Stimulated activated CD8-positive, alpha-beta memory T cell treated with anti-CD3 and anti-CD28 coated beads, Interleukin-4, amount 100 ng/mL, for 4 hours (primary cell): ENCODE measurements at places on chromosomes 2 and 18.

- DNase-seq: no peak
These were observed 33.3 kb downstream of the DOCK10 start for GRCh38 chr2:225008935-225009334.

DNA sequence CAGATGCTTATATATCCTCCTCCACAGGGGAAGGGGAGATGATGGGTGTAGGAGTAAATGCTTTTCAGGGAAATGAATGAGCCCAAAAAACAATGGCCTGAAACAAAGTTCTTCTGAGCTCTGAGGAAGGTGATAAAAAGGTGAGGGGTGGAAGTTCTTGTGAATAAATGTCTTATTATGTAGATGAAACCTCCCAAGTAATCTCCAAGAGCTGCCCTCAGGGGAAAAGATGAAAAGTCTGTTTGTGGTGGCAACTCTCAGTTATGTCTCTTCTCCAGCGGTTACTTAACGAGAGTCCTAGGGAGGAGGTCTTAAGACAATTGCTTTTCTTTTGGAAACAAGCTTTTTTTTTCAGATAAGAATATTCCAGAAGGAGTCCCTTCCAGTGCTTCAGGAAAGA is 115.5 kb upstream of the CHAC2 start:
- no peak for DNase-seq

DNA sequence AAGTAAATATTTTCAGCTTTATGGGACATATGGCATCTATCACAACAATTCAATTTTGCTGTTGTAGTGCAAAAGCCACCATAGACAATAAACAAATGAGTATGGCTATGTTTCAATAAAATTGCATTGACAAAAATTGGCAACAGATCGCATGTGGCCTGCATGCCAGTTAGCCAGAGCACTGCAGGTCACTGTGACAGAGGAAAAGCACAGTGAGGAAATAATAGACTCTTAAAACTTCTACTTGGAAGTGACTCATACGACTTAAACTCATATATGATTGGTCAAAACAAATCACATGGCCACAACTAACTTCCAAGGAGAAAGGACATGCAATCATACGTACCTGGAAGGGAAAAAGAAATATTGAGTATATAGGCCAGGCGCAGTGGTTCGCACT is 44.4 kb downstream of the EXOC6B start:
- DNase-seq: no peak

GRCh38 chr2:40208463-40208862 is 243.4 kb downstream of the SLC8A1 start:
- DNase-seq: no peak

DNA sequence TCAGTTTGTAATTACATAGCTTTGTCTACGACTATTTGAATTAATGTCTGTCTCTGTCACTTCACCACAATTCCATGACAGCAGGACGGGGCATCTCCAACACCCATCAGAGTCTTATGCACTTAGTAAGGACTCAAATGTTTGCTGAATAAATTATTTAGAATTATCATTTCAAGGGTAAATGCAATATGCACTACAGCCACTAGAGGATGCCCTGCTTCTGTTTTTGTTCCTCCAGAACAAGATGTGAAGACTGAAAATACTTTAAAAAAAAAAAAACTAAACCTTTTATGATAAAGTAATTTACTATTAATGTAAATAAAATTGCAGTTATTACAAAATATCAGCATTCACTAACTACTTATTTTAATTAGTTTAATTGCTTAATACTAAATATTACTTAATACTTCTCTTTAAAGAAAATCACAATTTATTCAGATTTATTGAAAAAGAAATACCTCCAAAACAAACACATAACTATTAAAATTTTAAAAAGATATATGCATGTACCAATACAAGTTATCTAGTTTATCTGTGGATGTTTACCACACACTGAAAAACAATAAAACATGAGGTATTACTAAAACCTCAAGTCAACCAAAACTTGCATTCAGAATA is 3.2 kb downstream of the PIGN start:
- DNase-seq: no peak

- DNase-seq: no peak
These were observed 4.6 kb downstream of the DPP4 start for GRCh38 chr2:162069267-162069903.

- no peak for DNase-seq
These were observed 22.7 kb downstream of the HNMT start for GRCh38 chr2:137987011-137987410.

- DNase-seq: no peak
These were observed 240.5 kb downstream of the METTL4 start for GRCh38 chr18:2330764-2331163.

DNA sequence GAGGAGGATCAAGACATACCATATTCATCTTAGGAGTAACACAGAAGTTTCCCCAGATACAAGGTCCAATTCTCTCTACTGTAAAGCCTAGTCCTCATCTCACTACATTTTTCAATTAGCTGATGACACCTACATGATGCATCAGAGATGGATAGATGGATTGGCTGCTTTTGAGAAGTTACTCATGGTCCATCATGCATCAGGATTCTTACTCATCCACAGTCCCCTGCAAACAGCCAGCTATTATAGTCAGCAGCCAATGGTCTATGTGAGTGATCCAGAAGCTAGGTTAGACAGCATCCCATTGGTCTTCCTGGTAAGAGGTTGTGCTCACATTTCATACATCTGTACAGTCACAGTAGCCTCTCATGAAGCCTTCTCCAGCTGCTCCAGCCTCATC is 154.5 kb upstream of the NRP2 start:
- DNase-seq: no peak

GRCh38 chr2:136059036-136059472 is 58.9 kb downstream of the CXCR4 start:
- DNase-seq: no peak

GRCh38 chr2:216970359-216970915 is 110.6 kb upstream of the TNP1 start:
- DNase-seq: no peak

GRCh38 chr2:197079832-197080555 is 153.5 kb upstream of the PGAP1 start:
- no peak for DNase-seq

- DNase-seq: no peak
These were observed 14.1 kb downstream of the AMER3 start for GRCh38 chr2:130769343-130769907.

DNA sequence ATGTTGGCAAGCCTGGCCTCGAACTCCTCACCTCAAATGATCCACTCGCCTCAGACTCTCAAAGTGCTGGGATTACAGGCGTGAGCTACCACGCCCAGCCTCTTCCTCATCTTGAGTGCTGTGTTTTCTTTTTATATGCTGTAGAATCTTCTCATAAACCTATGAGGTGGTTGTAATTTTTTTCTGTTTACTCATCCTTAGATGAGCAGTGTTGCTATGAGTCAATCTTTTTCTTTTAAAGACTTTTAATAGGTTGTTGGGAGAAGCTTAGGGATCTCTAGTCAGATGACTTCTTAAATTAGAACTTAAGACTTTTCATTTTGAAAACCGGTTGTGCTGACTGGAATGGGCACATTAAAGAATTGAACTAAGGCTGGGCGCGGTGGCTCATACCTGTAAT is 8.7 kb upstream of the AAK1 start:
- DNase-seq: no peak

GRCh38 chr2:209525834-209526281 is 102.0 kb downstream of the MAP2 start:
- no peak for DNase-seq

- no peak for DNase-seq
These were observed 1.6 kb upstream of the PUM2 start for GRCh38 chr2:20352230-20352578.

GRCh38 chr18:22999212-22999611 is 66.1 kb downstream of the RBBP8 start:
- no peak for DNase-seq
